B cell (primary cell): ENCODE measurements at places on chromosomes 16 and 17.

DNA sequence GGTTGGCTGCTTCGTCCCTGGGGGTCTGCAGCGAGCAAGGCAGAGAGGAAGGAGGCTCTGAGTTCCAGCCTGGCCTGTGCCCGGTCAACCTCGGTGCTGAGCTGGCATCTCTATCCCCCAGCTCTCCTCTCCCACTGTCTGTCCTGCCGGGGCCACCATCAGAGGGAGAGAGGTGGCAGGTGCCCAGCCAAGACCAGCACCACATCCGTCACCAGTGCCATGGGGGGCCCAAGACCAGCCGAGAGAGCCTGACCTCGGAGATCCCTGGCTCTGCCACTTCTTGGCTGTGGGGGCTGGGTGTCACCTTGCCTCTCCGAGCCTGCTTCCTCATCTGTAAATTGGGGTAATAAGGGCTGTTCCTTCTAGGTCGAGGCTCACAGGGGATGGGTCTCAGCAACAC, 560 bp upstream of the P2RX1 start:
- peak; percentile 69 for DNase-seq

GRCh38 chr17:72173499-72174116, 52.8 kb downstream of the SOX9 start:
- DNase-seq, result no peak

- DNase-seq, result no peak
These were observed 341 bp downstream of the PCYT2 start for GRCh38 chr17:81910840-81911276.

DNA sequence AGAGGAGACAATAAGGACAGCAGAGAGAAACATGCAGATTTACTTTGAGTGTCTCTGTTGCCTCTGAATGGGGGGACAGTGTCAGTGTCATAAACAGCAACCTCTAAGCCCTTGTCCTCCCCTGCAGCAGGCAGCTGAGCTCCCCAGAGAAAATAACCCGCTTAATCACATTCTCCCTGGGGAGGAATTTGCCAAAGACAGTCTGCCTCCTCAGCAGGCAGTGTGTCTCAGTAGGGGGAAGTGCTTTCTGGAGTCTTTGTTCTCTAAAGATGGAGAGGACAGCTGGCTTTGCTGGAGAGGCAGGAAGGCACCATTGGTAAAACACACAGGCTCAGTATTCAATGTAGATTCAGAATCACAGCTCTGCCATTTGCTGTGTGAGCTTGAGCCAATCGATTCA, 16.1 kb downstream of the TEKT5 start:
- no peak for DNase-seq

GRCh38 chr17:50426814-50427787, 1.1 kb downstream of the ACSF2 start:
- peak; percentile 38 for DNase-seq

GRCh38 chr16:3038896-3039295, 2.2 kb upstream of the BICDL2 start:
- DNase-seq, result no peak

DNA sequence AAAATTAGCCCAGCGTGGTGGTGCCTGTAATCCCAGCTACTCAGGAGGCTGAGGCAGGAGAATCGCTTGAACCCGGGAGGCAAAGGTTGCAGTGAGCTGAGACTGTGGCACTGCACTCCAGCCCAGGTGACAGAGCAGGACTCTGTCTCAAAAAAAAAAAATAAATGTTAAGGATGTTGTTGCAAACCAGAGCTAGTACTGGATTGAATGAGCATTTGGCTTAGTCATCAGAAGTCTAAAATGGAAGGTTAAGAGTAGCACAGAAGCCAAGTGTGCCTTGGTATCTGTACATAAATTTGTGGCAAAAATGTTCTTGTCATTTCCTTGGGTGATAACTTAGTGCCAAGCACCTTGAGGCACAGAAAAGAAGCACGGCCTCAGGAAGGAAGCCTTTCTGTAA, 50.6 kb upstream of the MED9 start:
- DNase-seq, result no peak

DNA sequence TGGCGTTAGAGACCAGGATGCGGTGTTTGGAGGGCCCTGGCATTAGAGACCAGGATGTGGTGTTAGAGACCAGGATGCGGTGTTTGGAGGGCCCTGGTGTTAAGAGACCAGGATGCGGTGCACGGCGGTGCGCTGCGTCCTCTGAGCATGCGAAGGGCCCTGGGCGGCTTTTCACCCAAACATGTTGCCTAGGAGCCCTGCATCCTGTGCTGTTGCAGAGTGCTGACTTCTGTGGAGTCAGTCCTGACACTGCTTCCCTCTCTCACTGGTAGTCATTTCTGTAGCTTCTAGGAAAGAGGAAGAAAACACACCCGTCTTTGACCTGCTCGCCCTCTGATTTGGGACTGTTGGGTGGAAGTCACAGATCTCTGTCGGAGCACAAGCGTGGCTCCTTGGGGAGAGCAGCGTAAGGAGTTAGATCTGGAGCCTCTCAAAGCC, 141.2 kb downstream of the LAT start:
- DNase-seq, result no peak

DNA sequence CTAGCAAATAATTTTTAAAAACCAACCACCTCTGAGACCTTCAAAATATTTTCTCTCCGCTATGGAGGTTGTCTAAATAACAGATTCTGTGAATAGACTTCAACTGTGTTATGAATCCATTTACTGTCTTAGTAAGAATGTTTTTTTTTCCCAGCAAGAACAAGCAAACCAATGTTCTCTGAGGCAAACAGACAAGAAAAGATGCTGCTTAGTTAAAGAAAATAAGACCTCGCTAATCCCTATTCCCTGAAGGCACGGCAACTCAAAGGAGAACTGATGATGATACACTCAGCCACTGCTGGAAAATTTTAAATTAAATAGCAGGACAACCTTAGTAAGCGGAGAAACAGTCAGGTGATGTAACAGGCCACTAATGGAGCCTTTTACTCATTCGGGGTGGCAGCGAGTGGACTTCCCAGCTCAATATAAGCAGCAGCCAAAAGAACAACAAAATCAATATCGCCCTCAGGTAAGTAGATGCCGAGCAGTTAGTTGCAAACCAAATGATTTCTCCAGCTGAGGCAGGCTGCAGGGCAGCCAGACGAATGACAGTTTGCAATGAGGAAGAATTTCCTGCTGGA, 81.8 kb downstream of the CPPED1 start:
- no peak for DNase-seq

- DNase-seq, result no peak
These were observed 36.6 kb upstream of the ACSM2B start for GRCh38 chr16:20612551-20613480.

GRCh38 chr17:17766077-17766743, 70.6 kb downstream of the SREBF1 start:
- DNase-seq, result peak; percentile 79

DNA sequence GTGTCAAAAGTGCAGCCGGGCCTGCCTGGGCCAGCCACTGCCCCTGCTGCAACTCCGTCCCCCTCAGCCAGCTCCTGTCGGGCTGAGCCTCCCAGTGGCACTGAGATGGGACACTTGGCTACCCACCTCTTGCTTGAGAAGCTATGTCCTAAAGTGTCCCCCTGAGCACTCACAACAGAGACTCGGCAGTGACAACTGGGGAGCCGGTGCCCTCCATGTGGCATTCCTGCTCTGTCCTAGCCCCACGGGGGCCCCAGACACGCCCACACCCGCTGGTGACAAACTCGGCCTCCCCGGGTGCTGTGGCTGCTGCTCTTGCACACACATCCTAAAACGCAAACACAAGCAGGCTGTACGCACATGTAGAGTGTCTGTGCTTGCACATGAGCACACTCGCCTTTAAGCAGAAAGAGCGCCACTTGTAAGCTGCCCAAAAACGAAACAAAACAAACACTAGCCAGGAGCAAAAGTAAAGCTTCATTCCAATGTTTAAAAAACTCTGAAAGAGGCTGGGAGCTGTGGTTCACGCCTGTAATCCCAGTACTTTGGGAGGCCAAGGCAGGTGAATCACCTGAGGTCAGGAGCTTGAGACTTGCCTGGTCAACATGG, 253.9 kb downstream of the RBFOX3 start:
- no peak for DNase-seq

- DNase-seq, result no peak
These were observed 11.1 kb downstream of the NACA2 start for GRCh38 chr17:61579961-61580360.

GRCh38 chr16:49936791-49937190, 80.9 kb upstream of the ZNF423 start:
- DNase-seq, result no peak

GRCh38 chr16:3364774-3365427, 9.2 kb downstream of the OR2C1 start:
- DNase-seq, result peak; percentile 92

GRCh38 chr17:21299981-21300600, 15.6 kb downstream of the MAP2K3 start:
- DNase-seq, result no peak

GRCh38 chr17:48429638-48430586, at the start of gene SKAP1:
TSS of gene SKAP1 (minus strand) at chr17:48430214.
- DNase-seq, result peak; percentile 72

DNA sequence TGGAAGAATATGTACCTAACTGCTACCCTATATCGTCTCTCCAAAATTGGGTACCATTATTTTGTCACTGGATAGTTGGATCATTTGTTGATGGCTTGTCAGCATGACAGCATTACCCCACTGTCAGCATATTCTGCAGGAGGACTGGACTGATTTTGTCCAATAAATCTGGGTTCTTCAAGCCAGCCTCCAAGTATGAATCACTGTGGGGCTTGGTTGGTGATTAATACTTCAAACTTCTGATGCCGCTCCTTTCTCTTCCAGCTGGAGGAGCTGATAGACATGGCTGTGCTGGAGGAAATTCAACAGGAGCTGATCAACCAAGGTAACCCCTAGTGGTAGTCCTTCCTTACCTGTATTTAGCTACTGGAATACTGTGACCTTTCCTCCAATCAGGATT, 2.5 kb downstream of the RPAIN start:
- DNase-seq, result no peak

- peak; percentile 27 for DNase-seq
These were observed 96.5 kb downstream of the ABCC1 start for GRCh38 chr16:16045879-16046278.

DNA sequence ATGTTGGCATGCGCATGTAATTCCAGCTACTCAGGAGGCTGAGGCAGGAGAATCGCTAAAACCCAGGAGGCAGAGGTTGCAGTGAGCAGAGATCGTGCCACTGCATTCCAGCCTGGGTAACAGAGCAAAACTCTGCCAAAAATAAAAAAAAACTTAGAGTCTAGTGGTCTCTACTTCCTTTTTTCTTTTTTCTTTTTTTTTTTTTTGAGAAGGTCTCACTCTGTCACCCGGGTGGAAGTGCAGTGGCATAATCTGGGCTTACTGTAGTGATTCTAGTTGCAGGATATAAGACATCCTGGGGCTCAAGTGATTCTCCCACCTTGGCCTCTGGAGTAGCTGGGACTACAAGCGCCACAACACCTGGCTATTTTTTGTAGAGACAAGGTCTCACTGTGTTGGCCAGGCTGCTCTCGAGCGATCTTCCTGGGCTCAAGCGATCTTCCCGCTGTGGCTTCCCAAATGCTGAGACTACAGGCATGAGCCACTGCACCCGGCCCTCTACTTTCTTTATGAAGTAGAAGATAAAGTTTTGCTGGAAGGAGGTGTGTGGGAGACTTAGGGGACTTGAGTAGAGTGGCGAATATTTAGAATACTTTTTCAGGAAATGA, 47.9 kb upstream of the TAOK1 start:
- peak; percentile 23 for DNase-seq

DNA sequence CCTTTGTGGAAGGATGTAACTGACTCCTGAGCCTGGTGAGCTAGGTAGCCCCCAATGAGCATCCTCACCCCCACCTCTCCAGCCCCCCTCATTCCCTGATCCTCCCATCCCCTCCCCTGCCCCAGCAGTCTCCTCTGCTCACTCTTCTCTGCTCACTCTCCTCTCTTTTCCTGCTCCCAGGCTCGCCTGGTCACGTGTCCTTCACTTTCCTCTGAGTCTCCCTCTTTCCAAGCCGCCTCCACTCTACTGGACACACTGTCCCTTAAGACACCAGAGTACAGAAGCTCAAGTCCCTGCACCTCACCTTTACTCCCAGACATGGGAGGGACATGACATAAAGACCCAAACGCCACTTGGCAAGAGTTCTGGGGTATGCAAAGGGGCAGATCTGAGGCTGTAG, 76.3 kb upstream of the RBL2 start:
- no peak for DNase-seq

- no peak for DNase-seq
These were observed 2.8 kb downstream of the MYCBPAP start for GRCh38 chr17:50511058-50511457.

DNA sequence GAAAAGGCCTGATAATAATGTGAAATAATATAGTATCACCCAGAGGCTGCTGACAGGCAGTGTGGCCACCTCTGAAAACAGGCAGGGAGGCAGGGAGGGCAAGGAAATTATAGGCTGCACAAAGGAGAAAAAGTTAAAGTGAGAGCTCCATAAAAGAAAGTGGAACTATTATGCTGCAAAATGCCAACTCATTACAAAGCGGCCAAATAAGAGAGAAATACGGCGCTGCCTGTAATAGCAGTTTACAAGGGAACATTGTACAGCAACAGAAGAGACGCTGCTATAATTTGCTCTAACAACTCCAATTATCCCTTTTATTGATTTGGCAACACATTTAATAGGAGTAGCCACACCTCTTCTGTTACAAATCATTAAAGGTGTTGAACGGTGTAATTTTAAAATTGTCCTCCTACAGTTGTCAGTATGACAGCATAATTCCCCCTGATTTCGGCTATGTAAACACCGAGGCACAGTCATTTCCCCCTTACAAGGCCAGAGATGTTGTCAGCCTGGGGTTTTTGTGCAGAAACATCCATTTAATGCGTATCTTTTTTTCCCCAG, 120.3 kb downstream of the MRM1 start:
- peak; percentile 27 for DNase-seq

DNA sequence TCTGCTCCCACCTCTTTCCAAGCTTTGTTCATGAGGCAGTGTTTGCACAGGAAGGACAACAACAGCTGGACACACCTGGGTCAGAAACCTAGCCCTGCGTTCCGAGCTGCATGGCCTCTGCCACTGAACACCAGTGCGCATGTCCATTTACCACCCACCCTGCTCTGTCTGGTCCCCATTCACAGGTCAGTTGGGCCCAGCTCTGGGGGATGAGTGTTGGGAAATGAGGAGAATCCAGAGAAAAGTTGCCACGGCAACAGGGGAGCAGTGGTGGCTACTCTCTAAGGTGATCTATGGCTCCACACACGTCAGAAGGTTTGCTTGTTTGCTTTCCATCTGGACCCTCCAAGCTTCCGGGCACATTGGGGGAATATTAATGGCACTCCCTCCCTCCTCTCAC, 70.4 kb upstream of the ASIC2 start:
- DNase-seq, result no peak
